Muscle of leg (tissue), 16 donors: ENCODE measurements at places on chromosomes 1 and 21.

DNA sequence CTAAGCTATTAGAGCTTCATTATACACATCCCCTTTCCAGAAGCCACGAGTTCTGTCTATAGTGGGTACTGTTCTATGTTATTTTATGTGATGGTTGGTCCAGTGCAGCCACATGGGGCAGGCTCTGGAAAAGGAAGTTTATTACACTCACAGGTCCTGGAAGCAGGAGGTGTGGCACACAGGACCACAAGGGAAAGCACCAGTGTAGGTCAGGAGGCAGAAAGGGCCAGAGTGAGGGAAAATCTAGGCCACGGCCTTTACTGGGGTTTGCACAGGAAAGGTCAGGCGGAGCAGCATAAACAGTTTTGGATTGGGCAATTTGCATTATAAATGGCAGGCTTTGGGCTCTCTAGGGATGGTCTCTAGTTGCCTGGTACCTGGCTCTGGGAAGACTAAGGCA, 21.8 kb upstream of the CNIH3 start:
- no peak for DNase-seq

- DNase-seq = no peak
Observed at GRCh38 chr1:41783189-41783639, 135.5 kb downstream of the HIVEP3 start.

GRCh38 chr1:207335695-207336363, 14.4 kb downstream of the CD55 start:
- DNase-seq = peak; percentile 21

DNA sequence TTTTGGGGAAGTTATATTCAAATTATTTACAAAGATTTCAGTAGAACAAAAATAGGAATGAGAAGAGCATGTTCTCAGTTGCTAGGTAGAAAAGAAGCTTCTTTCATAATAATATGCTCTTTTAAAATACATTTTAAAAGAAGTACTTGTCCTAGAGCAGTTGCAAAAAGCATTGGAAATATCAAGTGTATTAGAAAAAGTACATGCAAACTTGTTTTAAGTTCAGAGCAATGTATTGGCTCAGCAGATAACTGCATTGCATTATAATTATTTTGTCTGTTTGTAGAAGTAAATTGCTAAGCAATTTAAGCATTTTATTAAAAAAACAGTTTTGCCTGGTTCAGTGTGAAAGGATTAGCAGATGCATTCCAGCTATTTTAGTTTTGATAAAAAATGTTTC, 806.4 kb downstream of the USP25 start:
- DNase-seq = no peak

GRCh38 chr1:69747207-69747606, 179.5 kb downstream of the LRRC7 start:
- DNase-seq = no peak

DNA sequence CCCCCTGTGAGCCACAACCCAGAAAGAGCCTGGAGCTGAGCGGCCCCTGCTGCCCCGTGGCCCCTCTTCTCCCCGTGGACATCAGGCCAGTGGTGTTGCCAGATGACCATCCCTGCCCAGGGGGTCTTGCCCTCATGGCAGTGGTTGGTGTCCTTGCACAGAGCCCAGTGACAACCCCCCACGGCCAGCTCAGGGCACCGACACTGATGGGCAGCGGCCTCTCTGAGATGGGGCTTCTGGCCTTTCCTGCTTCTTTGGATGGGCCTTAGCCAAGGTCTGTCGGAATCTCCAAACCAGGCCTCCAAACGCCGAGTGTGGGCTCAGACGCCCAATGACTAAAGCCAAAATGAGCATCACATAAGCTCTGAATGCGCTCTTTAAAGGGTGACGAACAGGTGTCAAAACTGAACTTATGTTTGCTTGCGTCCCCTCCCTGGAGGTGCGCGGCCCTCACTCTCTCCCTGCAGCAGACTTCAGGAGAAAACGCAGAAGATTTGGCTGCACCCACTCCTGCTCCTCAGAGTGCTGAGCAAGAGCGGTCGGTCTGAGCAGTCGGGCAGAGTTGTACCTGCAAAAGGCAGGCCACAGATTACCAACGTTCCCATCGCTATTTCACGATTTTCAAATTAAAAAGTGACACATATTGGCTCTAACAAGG, 41.9 kb downstream of the UBE2G2 start:
- DNase-seq = no peak

DNA sequence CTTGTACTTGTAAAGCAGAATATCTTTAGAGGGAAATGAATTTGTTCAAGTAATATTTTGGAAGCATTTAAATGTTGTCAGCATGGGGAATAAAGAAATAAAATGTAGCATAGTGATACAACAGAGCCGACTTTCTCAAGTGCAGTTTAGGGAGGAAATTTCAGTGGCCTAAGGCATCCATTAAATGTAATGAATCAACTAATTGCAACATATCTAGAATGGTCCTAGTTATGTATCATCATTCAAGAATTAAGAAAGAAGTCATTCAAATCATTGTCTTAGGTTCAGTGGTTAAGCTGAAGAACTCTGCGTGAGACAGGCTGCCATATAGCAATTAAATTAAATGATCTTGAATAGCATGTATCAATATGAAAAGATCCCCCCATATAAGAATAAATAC, 360.7 kb downstream of the TBX15 start:
- DNase-seq = no peak

DNA sequence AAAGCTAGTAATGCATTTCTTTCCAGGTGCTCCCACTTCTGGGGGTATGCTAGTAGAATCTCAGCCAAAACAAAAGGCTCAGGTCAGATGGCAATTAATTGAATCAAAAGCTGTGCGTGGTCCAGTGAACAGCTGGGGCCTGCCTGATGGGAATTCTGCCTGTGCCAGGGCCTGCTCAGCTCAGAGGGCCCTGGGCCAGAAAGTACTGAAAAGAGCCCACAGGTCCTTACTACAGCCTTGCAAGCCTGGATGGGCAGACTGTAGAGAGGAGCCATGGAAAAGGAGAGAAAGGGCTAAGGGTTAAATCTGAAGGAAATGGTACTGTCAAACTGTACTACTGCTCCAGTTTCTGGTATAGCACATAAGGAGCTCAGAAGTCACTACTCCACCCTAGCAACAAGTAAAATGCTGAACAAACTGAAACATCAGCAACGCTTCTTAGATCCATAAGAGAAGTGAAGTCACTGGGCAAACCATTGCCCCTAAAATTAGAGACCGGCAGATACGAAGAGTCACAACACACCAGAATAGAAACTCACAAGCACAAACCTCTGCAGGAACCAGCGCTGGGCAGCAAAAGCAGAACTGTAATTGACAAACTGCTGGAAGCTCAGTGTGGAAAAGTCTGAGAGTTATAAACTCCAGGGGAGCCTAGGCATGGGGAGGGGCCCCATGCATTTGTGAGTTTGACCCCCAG, 121.1 kb upstream of the SYT6 start:
- DNase-seq = peak; percentile 71

DNA sequence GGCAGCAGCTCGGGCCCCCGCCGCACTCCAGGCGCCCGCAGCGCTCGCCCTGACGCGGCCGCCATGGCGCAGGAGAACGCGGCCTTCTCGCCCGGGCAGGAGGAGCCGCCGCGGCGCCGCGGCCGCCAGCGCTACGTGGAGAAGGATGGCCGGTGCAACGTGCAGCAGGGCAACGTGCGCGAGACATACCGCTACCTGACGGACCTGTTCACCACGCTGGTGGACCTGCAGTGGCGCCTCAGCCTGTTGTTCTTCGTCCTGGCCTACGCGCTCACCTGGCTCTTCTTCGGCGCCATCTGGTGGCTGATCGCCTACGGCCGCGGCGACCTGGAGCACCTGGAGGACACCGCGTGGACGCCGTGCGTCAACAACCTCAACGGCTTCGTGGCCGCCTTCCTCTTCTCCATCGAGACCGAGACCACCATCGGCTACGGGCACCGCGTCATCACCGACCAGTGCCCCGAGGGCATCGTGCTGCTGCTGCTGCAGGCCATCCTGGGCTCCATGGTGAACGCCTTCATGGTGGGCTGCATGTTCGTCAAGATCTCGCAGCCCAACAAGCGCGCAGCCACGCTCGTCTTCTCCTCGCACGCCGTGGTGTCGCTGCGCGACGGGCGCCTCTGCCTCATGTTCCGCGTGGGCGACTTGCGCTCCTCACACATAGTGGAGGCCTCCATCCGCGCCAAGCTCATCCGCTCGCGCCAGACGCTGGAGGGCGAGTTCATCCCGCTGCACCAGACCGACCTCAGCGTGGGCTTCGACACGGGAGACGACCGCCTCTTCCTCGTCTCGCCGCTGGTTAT, 2.8 kb downstream of the KCNJ9 start:
- peak; percentile 60 for DNase-seq

DNA sequence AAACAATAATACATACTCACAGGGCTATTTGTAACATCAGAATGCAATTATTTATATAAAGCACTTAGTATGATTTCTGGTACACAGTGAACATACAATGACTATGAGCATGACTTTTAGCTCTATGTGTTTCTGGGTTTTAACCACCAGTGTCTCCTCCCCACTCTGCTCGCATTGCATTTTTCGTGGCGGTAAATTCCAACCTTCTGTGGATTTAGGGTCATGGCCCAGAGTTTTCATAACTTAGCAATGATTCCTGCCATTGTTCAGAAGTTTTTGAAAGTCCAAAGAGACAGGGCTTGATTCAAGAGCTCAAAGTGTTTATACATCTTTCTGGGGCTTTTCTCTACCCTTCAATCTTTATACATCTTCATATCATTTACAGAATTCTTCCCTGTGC, 191.3 kb downstream of the BACH1 start:
- no peak for DNase-seq

DNA sequence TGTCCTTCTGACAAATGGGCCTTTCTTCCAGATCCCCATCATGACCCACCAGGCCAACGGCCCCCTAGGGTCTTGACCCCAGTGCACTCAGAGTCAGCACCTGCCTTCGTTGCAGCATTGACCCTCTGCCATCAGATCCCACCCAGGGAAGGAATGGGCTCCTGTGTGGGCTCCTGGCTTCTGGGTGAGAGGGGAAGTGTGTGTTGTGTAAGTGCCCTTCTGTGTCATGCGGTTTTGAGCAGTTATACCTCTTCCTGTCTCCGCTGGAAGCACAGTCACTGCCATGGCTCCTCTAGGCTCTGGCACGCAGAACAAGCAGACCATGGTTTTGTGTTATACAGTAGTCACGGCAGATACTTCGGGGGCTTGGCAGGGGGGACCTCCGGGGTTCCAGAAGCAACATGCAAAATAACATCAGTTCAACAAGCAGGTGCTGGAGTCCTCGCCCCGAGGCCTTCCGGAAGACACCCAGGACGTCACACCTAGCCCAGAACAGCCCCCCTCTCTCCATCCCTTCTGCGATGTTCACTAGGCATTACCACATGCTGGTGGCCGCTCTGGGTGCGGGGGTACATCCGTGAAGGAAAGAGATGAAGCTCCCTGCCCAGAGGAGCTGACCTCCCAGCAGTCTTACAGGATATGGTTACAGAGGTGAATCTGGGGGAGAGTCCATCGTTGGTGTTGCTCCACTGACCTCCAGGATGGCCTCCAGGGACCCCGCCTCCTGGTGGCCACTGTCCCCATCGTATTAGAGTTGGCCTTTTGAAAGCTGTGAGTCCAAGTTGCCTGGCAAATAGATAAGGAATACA, 17.4 kb upstream of the KCNAB2 start:
- DNase-seq = peak; percentile 45

- DNase-seq = peak; percentile 93
Observed at GRCh38 chr1:196608390-196609369, at the start of gene KCNT2. Gene KCNT2, minus strand, starts transcription at chr1:196608440. Its CDS starts 131 bp downstream, at chr1:196608309.

GRCh38 chr1:201461645-201462441, 7.1 kb downstream of the PHLDA3 start:
- peak; percentile 82 for DNase-seq

- DNase-seq = peak; percentile 27
Observed at GRCh38 chr1:193537266-193538002, 351.0 kb upstream of the B3GALT2 start.

DNA sequence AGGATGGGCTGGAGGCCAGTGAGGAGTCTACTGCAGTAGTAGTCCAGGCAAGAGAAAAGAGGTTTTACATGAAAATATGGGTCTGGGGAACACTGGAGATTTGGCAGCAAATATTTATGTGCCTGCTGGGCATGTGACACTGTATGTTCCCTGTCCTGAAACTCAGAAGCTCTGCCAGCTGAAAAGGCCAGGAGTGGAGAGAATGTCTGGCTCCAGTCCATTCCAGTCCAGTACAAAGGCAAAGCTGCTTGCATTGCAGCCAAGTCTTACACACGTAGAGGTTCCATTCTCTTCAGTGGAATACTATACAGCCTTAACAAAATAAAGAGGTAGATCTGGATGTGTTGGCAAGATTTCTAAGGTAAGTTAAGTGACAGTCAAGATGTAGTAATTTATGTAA, 7.5 kb upstream of the YBX1 start:
- DNase-seq = peak; percentile 40

DNA sequence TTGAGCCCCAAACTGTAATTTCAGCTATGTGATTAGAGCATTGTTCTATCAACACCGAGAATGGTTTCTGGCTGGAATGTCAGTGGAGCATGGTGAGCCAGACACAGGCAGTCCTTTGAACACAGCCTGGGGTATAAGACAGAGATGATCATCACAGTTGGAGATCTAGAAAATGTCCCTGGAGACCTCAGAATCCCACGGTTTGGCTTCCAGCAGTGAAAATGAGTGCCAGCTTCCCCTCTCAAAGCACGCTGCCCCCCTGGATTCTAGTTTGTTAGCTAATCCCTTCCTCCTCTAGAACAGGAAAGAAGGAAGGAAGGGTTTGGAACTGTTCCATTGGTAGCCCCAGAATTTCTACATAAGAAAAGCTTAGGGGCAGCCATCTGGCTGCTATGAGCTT, 59.9 kb upstream of the JAK1 start:
- no peak for DNase-seq

- DNase-seq = peak; percentile 52
Observed at GRCh38 chr1:58814251-58815068, 30.6 kb upstream of the JUN start.

- no peak for DNase-seq
Observed at GRCh38 chr1:31801458-31801857, 14.4 kb downstream of the SPOCD1 start.

DNA sequence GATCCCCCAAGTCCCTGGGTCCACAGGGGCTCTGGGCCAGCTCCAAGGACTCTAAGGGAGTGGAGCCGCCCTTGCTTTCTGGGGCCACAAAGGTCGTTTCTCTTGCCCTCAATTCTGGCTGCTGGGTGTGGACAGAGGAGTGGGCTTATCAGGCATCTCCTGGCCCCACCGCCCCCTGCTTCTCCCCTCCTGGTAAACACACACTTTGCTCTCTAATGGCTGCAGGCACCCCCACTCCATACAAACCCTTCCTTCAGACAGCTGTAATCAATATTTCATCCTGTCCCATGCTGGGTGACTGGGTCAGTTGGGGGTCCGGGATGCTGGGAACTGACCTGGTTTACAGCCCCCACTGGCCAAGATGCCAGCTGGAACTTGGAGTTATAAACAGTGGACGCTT, 67.5 kb downstream of the PRDM16 start:
- DNase-seq = no peak
